ENCODE measurements at places on chromosomes 4 and X.
A peak's percentile ranks its signal among the peaks of the same experiment; 100 is the strongest.

DNA sequence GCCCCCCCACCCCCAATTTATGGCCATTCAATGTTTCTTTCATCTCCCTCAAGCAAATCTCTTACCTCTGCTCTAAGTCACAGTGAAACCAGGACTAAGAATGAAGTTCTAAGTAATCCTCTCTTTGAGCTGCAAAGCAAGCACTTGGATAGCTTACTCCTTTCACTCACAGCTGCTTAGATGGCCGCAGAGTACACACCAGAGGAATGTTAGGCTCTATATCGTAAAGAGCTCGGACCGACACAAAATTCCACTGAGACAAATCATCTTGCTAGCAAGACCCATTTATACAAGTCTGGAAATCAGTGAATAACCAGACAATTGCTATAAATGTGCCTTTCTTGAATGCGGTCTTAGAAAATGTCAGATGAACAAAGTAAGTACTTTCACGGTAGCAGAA is 135.0 kb downstream of the IDS start:
- no peak for DNase-seq

DNA sequence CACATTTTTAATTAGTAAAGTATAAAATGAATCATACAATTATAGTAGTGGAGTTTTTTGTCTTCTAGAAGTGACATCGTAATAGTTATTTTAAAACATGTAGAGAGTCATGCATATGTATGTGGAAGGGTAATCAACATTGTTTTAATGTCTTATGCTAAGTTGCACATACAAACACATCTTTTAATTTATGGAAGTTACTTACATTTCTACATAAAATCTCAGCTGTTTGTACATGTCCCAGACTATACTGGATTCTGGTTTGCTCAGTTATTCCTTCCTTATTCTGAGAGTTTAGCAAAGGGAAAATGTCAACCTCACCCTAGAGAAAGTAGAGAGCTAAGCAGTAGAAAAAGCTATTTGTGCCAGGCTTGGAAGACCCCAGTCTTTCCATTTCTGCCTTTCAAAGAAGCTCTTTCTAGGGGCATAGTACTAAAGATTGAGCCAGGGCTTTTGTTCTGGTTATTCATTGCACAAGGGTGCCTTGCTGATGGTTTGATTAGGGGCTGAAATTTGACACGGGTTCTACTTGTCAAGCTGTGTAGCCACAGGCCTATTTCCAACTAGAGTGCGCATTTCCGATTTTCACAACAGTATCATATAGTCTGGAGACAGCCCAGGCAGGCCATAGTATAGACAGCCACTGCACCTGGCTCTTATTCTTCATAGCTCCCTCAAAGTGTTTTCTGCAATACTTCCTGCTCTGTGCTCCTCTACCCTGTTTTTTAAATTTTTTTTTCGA is 106.3 kb downstream of the RPA4 start:
- DNase-seq: peak; percentile 71

- no peak for DNase-seq
Observed at GRCh38 chr4:152221816-152222516, 313.9 kb downstream of the FBXW7 start.

- DNase-seq: no peak
Observed at GRCh38 chr4:32396507-32397070, 1676.4 kb downstream of the PCDH7 start.

DNA sequence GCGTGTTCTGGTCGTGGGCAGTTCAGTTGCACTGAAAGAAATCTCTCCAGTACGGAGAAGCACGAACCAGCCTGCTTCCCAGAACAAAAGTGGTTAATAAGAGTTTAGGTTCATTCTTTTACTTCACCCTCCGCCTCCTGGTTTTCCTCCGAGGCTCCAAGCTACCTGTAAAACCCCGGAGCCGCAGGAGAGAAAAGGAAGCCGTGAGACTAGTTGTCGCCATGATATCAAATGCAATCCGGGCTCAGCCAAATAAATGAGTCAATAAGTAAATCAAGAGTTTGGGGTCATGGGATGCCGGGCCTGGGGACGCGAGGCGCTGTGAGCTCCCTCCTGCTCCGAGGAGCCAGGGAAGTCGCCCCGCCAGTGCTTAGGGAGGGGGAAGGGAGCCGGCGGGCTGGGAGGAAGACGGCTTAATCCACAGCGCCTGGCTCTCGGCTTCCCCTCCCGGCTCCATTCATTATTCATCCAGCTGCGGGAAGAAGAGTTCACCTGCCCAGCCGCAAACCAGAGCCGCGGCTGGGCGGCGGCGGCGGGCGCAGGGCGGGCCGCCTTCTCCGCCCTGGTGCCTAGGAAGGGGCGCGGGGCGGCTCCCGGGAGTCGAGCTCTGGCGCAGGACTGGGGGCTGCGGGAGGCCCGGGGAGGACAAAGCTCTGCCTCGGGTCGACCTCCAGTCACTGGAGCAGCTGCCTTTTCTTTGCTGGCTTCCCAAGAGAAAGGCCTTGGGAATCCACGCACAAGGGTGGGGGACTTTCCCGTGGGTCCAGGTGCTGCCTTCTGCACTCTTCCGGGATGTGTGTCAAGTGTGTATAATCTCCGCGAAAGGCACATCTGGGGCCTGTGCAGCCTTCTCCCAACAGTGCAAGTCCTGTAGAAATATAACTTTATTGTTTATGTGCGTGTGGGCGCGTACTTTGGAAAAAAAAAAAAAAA is 1.7 kb downstream of the FRAS1 start:
- DNase-seq: peak; percentile 8

GRCh38 chr4:26071688-26072087 is 157.7 kb downstream of the SMIM20 start:
- DNase-seq: no peak

DNA sequence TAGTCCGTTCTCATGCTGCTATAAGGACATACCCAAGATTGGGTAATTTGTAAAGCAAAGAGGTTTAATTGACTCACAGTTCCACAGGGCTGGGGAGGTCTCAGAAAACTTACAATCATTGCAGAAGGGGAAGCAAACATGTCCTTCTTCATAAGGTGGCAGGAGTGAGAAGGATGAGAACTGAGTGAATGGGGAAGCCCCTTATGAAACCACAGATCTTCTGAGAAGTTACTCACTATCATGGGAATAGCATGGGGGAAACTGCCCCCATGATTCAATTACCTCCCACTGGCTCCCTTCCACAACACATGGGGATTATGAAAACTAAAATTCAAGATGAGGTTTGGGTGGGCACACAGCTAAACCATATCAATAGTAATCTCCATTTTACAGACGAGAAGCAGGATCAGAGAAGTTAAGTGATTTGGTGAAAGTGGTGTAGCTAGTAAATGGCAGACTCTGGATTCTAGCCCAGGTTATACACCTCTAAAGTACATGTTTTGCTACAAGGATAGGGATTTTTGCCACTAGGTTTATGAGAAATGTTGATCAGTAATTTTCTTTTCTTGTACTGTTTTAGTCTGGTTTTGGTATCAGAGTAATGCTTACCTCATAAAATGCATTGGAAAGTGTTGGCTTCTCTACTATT is 47.3 kb upstream of the C1GALT1C1 start:
- no peak for DNase-seq

DNA sequence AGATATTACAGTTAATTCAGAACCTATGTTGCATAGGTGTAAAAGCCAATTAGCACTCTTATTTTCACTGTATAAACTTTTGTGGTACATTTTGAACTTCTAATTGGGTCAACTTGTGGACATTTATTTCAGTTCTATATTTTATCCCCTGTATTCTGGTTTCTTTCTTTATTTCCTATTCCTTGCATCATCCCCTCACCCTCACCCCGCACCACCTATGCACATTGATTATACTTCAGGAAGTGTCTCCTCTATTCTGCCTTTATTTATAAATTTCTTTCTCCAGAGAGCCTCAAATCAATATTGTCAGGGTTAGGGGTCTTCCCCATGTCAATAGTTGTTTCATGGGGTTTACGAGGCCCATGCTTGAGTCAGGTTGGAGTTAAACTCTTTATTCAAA is 83.1 kb downstream of the TEX13C start:
- DNase-seq: no peak

DNA sequence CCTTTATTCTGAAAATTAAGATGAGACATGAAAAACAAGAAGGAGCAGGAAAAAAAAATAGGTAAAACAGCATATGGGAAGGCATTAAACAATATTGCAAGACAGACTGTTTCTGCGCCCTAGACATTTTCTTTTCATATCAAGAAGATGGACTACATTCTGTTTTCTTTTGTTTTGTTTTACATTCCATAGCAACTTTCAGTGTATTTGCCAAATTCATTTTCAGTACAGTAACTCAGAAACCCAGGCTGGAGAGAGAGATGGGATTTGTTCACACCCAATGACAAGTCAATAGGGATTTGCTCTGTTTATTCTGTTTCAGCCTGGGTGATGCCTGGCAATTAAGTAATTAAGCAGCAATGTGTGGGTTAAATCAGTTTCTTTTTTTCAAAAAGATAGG is 892.8 kb upstream of the DIAPH2 start:
- no peak for DNase-seq

DNA sequence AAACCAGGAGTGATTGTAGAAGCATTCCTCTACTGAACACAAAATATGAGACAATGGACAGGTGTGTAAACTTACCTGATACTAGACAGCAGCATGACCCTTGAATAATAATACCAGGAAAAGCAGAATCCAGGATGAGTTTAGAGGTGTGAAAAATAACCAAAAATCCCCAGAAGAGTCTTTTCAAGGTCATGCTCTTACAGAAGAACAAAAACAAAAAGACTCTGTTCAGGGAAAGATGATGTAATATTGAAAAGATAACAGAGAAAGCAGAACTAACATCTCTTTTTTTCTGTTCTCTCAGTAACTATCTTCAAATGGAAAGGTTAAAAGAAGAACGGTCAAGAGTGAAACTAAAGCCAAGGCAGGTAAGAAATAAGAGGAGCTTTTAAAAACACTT is 14.0 kb upstream of the ARHGAP10 start:
- DNase-seq: no peak

DNA sequence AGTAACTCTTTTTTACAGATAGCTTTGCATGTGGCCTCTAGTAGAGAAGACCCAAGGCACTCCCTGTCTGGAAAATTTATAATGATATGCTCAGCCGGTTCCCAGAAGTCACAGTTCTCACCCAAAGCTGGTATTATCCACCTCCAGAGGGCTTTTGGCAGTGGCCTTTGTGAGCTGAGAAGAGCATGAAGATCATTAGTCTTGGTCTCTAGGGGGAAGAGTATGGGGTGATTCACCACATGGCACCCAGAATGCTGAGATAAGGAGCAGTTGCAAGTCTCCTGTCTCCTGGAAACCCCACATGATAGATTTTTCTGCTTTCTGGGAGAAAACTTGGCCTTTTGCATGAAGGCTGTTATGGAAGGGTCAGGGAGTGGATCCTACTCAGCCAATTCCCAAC is 75.4 kb upstream of the PRPS1 start:
- DNase-seq: no peak

DNA sequence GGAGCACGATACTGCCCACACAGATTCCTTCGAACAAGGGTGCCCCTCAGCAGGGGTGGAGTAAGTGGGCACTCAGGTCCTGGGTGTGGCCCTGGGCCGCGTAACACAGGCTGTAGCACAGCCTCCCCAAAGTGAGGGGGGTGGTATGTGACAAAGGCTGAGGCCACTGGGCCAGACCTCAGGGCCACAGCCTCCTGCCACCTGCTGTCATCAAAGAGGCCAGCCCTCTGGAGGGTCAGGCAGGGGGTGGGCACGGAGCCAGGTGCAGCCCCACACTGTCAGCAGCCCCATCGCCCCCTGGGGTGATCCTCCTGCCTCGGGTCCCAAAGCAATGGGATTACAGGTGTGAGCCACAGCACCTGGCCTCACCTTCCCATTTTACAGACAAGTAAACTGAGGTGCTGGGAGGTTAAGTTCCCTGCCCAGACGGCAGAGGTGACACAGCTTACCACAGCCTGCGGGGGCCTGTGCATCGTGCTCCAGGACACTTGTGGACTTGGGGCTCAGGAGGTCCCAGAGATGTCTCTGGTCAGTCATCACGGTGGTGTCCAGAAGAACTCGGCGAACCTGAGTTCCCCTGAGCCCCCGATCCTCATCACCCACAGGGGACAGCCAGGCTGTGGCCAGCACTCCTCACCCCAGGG is 27.5 kb upstream of the MXD4 start:
- DNase-seq: no peak

- DNase-seq: no peak
Observed at GRCh38 chr4:113646442-113646822, 115.1 kb downstream of the CAMK2D start.

DNA sequence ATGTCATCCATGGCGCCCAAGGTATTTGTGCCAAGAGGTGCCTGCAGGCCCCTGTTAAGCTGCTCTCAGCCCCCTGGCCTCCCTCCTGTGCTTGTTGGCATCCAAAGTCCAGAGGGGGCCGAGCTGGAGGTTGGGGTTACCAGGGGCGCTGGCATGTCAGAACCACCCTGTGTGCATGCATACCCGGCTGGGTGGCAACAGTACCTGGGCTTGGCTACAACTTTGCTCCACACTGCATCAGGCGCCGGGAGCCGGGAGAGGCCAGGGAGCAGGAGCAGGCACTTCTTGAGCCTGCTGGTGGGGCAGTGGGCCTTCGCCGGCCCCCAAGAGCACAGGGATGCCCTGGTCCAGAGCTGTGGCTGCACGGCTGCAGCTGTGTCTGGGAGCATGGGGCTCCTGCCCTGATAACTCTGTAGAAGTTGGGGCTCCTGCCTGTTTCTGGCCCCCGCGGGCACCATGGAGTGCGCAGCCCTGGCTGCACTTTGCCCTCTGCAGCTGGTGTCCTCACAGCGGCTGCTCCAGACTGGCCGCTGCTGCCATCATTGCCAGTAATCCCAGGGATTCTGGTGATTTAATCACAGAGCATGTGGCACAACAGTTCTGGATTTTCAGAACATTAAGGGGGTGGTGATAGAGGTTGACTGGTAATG is 130.3 kb downstream of the ARHGAP10 start:
- DNase-seq: no peak

DNA sequence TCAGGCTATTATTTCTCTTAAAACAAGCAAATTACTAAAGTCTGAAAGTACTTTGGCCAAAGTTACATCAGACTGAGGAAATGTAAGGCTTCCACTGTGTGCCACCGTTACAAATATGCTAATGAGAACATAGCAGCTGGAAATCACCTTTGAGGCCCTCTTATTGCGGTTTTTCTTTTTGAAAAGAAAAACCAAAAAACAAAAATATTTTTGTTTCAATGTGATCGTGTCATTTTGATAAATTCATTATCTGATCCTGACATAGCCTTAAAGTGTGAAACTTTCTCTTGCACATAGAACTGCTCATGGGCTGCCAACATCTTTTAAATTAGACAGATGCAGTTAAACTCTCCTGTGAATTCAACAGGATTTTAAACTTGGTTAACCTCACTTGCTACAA is 2.8 kb upstream of the TIFA start:
- DNase-seq: no peak

- no peak for DNase-seq
Observed at GRCh38 chr4:40152637-40153036, 44.2 kb upstream of the RHOH start.

DNA sequence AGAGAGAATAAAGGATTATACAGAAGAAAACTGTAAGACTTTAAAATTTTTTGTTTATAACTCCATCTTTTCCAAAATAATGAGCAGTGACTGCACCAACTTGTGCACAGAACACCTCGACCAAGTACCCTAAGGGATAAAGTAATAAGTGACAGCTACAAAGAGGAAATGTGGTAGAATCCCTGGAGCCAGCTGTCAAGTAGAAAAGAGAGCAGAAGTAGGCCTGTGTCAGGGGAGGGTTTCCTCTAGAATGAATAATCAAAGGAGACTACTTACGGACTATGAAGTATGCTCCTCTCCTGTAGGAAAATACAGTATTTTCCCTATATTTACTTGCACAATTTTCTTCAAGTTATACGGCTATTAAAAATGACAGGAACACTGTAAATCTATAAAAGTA is 1.2 kb downstream of the EIF1AX start:
- DNase-seq: no peak
